DMS153 (cell line): ENCODE measurements at places on chromosomes 5 and 9.

- DNase-seq = no peak
Measured at GRCh38 chr5:93058309-93058708, 522.7 kb downstream of the NR2F1-AS1 start.

DNA sequence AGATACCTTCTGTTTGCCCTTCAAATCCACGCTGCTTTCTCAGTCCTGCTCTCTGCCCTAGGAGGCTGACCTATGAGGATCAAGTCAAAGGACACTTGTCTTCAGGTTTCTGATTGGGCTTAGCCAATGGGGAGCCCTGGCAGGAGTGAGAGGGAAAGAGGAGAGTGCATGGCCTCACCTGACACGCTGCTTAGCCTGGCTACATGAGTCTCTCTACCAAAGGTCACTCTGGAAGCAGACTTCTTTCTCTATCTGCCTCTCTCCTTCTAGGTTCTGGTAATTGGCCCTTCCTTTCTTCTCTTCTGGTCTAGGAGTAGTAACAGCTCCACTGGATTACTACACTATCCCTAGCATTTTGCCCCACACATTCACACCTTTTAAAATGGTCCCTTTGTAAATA lies 13.1 kb downstream of the ARSB start:
- no peak for DNase-seq

DNA sequence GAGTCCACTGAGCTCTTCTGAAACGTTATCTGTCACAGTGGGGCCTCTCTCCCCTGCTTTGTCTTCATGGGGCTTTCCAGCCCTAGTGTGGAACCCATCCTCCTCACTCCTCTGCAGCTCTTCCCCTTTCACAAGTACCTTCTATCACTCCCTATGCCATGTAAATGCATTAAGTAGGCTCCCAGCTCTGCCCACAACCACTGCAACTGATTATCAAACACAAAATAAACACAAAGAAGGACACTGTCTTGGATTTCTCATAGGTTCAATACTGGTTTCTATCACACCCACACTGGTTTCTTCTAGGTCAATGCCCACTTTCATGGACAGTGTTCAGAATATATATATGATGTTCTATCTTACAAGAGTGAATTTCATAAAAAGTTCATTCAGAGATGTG lies 139.4 kb downstream of the GNAQ start:
- DNase-seq = no peak

DNA sequence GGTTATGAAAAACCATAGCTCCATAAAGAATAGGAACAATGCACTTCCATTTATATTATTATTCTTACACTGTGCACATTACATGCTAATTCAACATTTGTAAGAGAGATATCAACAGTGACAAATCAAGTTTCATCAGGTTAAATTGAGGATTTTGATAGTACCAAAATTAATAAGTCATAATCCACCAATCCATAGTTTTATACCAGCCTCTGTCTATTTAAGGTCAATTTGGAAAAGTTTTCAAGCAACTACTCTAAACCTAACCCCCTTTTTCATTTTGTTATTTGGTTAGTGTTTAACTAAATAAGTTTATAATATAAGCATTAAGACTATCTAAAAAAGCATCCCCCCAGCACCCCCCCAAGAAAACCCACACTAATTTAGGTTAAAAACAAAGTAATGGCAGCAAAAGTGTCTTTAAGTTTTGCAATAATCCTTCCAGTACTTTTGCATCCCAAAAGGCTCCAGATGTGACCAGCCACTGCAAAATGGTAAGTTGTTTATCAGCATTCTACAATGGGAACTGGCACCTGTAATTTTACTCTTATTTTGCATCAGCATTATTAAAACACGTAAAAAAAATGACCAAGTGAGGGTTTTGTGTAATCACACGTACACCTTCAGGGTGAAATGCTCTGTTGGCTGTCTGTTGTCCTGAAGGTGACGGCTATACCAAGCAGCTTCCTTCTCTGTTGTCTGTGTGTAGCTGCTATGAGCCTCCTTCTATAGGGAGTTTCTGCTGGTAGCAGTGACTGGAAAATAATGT lies 36.8 kb upstream of the SSBP2 start:
- no peak for DNase-seq

GRCh38 chr9:105198865-105199264 lies 45.6 kb upstream of the SLC44A1 start:
- no peak for DNase-seq

DNA sequence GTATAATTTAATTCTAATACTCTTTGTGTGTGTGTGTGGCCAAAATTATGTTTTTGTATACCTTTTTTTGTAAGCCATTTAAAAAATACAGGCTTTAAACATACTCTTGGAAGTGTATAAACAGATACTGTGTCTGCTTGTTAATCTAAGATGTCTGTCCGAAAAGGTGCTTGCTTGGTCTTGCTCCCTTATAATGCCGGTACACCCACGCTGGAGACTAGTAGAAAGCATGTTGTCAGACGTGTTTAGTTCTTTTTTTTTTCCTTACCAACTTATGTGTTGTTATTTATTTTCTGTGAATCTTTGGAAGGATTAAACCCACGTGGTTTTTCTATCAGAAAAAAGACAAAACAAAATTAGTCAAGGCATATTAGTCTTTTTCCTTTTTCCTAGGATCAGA lies 9.5 kb downstream of the GAPVD1 start:
- DNase-seq = no peak

GRCh38 chr5:105371169-105371568 lies 1808.6 kb upstream of the NUDT12 start:
- no peak for DNase-seq

DNA sequence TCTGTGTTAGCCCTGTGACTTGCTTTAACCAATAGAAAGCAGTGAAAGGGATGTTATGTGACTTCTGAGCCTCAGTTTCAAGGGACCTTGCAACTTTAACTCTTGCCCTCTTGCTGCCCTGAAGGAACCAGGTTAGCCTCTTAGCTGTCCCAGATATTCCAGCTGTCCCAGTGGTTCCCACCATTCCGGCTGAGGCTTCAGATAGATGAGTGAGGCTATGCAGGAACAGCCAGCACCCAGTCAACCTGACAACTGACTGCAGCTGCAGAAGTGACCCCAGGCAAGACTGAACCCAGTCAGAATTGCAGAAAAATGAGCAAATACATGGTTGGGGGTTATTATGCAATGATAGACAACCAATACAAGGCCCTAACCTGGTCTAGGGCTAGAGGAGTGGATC lies 10.4 kb upstream of the CDC23 start:
- DNase-seq = no peak

DNA sequence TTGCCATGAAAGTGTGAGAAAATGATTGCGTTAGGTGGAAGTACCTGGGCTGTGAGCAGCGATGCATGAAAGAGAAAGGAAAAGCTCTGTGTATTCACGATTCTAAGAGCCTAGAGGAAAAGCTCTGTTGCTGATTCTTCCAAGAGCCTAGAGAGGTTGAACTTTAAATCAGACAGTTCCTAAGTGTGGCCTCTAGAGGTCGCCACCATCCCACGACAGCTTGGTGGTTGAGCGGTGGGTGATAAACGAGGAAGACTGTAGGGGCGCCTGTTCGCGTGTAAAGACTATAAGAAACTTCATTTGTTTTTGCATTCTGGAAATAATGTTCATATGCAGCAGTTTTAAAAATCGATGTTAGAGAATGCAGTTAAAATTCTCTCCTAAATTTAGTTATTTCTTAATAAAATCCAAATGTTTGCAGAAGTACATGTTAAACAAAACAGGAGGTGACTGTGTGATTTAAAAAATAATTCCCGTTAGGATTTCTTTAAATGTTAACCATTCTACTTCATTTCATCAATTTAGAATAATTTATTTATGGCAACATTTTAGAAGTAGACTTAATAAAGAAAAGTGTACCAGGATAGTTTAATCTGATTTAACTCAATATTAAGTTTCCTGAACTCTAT lies 107.7 kb downstream of the TENT4A start:
- DNase-seq = peak; percentile 77

- DNase-seq = no peak
Measured at GRCh38 chr9:97889941-97890887, 32.1 kb downstream of the TRMO start.

- DNase-seq = no peak
Measured at GRCh38 chr5:13860146-13860545, 84.3 kb downstream of the DNAH5 start.
